Mucosa of descending colon (tissue), 3 donors: ENCODE measurements at places on chromosomes 12 and 14. TPM values are rescaled to one million over a fixed set of nuclear protein-coding genes. Genes with fewer than 3 reads are reported as not detected.

DNA sequence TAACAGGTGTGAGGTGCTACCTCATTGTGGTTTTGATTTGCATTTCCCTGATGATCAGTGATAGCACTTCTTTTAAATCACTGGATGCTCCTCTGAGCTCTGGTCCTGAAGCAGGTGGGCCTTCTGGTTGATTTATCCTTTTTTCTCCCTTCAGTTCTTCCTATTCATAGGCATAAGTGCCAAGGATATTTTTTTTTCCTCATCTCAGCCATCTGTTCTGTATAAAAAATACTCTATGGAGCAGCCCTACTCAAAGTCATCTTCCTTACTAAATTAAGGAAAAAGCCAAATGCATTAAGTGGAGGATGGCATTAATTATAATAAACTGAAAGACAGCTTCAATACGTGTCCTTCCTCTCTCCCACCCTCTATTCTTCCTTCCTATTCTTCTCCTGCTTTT lies 18.4 kb downstream of the SPIC start:
- no peak for DNase-seq

GRCh38 chr12:14435627-14436026 lies 70.1 kb downstream of the ATF7IP start:
- DNase-seq: no peak

DNA sequence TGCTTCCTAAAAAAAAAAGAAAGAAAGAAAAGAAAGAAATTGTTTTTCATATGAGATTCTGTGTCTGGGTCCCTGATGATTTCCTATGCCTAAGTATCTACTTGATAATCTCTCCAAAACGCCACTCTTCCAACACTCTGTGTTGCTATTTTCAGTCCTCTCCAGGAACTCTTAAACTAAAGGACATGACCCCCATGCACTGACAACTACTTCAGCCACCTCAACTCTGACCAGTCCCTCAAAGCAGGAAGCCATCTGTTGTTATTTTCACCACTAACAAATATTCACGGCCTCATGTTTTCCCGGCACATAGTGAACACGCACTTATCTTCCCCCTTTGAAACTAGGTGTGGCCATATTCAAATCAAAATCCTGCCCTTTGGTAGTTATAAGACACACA lies 259.3 kb downstream of the PPFIA2 start:
- no peak for DNase-seq

Gene CLEC1A
- 2.8 TPM for total RNA-seq

Gene SLC15A4
- total RNA-seq: 15.7 TPM

GRCh38 chr12:79689061-79689476 lies 1.7 kb downstream of the PAWR start:
- DNase-seq: no peak

Gene LHX5
- not detected for total RNA-seq

DNA sequence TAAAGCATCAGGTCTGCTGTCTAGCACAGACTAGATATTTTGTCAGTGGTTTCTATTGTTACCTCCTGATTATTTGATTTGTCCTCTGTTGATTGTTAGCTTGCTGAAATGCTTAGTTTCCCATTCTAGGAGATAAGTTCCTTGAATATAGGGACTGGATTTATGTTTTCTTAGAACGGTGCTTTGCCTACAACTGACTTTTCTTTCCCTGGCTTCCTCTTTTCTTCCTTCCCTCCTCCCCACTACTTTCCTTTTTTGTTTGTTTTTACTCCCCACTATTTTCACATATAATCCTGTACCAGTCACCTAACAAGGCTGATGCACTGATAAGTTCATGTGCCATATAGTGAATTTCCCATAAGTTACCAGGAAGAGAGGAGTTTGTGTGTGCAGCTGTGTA lies 58.5 kb upstream of the METAP2 start:
- DNase-seq: no peak
